ENCODE measurements at places on chromosomes 11 and 22.
A peak's percentile ranks its signal among the peaks of the same experiment; 100 is the strongest.

DNA sequence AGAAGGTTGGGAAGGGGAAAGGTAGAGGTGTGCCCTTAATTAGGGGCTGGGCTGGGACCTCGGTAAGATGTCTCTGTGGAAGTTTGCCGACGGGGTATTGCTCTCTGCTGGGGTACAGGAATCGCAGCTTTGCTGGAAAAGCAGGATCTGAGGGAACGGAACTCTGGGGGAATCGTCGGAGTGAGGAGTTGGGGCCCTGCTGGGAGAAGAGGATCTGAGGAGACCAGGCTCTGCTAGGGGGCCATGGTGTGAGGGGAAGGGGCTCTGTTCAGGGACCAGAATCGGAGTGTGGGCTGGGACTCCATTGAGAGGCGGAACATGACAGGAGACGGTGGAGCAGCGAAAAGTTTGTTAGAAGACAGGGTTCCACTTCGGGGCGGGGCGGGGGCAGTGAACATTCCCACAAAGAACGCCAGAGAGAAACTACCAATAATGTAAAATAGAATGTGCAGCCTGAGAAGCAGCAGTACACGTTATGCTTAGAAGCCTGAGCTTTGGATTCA is 456 bp downstream of the AAMDC start:
- DNase-seq: peak; percentile 66

GRCh38 chr11:64241491-64242374 is 838 bp downstream of the FKBP2 start:
- DNase-seq: no peak

GRCh38 chr11:127248476-127248875 is 247.9 kb upstream of the KIRREL3 start:
- no peak for DNase-seq

DNA sequence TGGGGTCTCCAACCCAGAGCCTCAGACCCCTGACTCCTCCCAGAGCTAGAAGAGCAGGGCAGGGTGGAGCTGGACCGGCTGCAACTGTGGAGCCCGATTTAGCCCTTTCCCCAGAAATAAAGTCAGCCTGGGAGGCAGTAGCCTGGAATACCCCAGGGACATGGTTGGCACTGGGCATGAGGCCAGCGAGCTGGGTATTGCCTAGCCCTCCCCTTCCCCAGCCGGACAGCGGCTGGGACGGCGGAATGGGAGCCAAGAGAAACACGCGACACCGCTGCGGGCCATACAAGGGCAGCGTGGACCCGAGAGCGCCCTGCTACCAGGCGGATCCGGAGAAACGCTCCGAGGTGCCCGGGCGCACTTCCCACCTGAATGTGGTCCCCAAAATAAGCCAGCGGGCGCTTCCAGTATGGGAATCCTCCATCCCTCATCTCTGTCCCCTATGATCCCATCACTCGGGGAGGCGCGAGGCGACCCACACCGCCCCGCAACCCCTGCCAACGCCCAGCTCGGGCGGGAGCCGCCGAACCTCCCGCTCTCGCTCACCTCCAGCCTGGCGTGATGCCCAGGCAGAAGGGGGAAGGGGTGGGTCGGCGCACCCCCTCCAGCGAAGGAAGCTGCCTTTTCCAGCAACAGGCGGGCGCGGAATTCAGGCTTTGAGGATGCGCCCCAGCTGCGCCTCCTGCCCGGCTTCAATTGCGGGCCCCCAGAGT is 758 bp downstream of the MCAM start:
- DNase-seq: peak; percentile 65
